Upper lobe of right lung (tissue), 1 donor: ENCODE measurements at places on chromosomes 16 and 17. TPM values are rescaled to one million over a fixed set of nuclear protein-coding genes. Genes with fewer than 3 reads are reported as not detected.

- no peak for DNase-seq
Measured at GRCh38 chr17:38725066-38725465, 5.1 kb upstream of the CISD3 start.

GRCh38 chr16:84699712-84700445 lies at the start of gene USP10:
TSS of gene USP10 (plus strand) at chr16:84700000. CDS start at chr16:84700091, 91 bp downstream.
- DNase-seq, result peak; percentile 91

- no peak for DNase-seq
Measured at GRCh38 chr17:2844416-2844815, 48.2 kb downstream of the RAP1GAP2 start.

DNA sequence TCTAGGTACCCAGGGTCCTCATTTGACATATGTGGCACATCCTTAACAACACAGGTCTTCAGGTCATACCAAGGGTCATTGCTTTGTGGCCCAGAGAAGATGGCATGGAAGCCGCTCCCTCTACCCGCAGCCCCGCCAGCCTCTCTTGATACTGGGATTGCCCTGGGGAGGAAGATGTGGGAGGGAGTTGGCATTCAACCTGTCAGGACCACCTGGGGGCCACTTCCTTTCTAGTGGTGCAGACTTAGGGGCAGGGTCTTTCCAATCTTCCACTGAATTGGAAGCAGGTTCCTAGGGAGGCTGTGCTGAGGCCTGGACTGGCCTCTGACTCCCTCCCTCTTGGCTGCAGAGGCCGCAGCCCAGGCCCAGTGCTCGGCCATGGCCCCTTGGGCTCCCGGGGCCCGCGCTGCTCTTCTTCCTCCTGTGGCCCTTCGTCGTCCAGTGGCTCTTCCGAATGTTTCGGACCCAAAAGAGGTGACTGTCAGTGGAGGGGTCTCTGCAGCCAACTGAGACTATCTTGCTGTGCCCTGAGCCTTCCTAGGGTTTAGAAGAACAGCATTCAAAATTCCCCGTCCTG lies 5.1 kb upstream of the HEXIM1 start:
- DNase-seq, result no peak

GRCh38 chr16:5066511-5066910 lies 755 bp upstream of the C16orf89 start:
- DNase-seq, result no peak

- DNase-seq, result no peak
Measured at GRCh38 chr17:17042384-17042736, at the start of gene MPRIP. TSS of gene MPRIP (plus strand) at chr17:17042457. CDS start at chr17:17042849, 392 bp downstream.

DNA sequence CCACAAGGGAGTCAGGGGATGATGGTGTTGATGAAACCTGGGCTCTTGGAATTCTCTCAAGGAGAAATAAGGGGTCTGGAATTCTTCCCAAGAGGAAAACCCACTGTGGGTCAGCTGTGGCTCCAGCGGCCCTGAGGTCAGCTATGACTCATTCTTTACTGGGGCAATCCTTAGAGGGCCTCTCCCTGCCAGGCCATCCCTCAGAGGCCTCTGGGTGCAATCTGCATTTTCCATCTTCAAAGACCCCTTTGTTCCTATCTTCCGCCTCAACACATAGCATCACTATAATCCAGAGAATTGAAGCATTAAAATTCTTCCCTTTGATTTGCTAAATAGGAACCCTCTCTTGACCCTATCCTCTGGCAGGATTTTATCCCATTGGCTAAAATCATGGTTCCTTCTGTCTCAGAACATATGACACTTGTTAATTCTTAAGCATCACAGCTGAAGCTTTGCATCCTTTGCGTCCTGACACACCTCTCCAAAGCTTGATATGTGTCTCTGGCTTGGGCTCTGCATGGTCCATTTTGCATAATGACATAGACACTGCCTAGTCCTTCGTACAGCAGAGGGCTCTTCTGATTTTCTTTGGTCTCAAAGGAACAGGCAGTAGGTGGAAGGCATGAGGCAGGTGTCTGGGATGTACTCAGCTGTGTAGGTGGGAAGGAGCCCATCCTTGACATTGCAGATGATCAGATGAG lies 4.4 kb upstream of the KRT37 start:
- no peak for DNase-seq

DNA sequence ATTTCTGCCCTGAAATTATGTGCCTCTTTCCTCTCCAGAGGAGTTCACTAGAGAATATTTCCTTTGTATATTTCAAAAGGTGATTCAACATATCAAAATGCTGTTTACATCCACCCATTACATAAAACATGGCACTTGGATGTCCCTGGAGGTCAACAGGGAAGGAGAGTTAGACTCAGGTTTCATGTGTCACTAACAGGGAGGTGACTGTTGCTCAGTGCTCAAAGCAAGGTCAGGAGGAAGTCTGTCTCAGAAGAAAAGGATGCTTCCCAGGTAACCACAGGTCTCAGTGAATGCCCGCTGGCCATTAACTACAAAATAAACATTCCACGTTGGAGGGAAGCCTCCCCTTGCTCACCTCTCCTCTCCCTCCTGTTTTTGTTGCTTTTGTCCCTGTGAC lies 198.6 kb downstream of the AXIN2 start:
- DNase-seq, result no peak

GRCh38 chr17:38590988-38591758 lies 14.6 kb downstream of the SRCIN1 start:
- DNase-seq, result peak; percentile 75

DNA sequence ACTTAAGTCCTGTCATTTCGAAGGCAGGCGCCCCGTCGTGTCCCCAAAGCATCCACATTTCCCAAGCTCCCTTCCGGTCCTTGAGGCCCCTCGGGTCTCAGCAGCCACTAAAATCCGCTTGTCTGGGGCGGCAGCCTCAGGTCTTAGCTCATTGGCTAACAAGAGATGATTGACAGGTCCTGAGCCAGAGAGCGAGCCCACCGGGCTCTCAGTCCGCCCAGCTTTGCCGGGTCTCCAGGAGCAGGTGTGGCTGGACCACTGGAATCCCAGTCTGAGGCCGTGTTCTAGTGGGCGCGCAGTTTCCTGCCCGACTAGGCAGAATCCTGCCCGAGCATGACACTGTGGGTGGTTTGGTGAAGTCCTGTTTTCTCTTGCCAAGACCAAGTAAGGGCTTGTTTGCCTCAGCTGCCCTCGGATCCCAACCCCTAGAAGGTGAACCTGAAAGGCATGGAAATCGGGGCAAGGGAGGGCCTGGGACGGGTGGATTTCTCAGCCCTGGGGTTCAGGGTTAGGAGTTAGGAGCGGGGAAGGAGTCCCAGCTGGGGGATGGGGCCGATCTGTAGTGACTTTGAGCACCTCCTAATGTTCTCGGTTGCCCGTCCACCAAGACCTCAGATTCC lies 42.8 kb downstream of the MRC2 start:
- no peak for DNase-seq

DNA sequence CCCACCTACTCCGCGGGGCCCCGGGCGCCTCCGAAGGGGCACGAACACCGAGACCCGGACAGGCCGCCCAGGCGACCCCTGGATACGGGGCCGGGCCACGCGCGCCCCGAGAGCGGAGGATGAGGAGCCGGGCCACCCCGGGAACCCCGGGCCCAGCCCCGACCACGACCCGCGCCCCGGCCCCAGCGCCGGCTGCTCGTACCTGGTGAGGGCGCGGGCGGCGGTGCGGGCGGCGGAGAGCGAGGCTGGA lies 192 bp downstream of the FASN start:
- no peak for DNase-seq

GRCh38 chr16:52469775-52470174 lies 77.2 kb downstream of the TOX3 start:
- no peak for DNase-seq

- DNase-seq, result peak; percentile 65
Measured at GRCh38 chr17:82941021-82942001, 101.5 kb upstream of the ZNF750 start.

DNA sequence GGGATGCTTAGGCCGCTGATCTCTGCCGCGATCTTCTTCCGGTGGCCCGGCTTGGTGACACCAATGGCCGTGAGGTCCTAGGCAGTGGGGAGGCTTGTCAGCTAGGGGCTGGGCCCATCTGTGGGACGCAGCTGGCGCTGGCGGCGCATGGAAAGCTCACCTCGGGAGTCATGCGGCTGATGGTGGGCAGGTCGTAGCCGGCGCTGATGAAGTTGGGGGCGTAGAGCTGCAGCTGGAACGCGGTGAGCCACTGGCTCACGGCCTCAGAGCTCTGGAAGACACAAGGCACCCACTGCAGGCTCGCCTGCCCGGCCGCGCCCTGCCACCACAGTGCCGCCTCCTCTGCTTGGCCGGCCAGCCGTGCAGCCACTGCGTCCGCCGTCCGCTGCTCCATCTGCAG lies 12.7 kb downstream of the CASKIN1 start:
- DNase-seq, result no peak

DNA sequence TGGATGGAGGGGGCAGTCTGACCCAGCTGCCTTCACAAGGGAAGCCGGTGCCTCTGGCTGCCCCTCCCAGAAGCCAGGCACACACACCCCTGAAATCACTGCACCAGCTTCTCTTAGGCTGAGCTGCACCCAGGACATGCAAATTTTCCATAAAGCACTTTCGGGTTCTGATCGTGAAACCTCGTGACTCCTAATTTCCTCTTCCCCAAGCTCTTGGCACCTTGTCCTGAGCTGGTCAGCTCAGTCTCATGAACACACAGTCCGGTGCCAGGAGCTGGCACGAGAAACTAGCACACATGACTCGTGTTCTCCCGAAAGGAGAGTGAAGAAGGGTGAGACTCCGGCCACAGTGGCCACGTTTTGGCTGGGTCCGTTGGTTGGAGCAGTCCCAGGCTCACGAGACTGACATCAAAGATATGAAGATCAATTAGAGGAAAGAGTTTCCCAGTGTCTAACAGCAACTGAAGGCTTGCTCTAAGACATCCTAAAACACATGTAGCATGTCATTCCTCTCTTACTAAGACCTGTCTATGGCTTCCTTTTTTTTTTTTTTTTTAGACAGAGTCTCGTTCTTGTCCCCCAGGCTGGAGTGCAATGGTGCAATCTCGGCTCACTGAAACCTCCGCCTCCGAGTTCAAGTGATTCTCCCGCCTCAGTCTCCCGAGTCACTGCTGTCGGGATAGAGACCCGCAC lies 9.2 kb upstream of the ABR start:
- DNase-seq, result peak; percentile 91

- no peak for DNase-seq
Measured at GRCh38 chr16:19304750-19305149, 19.2 kb downstream of the CLEC19A start.

DNA sequence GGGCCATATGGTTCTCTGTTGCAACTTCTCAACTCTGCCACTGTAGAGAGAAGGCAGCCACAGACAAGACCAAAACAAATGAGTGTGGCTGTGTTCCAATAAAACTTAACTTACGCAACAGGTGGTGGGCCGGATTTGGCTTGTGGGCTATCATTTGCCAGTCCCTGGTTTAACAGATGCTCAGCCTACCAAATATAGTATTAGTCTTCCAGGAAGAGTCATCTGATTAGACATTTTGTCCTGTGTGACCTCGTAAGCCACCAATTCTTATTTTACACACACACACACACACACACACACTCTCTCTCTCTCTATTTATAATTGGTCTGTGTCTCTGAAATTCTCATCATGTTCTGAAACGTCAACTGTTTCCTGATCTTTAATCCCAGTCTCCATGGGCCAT lies 245.9 kb downstream of the XYLT1 start:
- DNase-seq, result no peak

DNA sequence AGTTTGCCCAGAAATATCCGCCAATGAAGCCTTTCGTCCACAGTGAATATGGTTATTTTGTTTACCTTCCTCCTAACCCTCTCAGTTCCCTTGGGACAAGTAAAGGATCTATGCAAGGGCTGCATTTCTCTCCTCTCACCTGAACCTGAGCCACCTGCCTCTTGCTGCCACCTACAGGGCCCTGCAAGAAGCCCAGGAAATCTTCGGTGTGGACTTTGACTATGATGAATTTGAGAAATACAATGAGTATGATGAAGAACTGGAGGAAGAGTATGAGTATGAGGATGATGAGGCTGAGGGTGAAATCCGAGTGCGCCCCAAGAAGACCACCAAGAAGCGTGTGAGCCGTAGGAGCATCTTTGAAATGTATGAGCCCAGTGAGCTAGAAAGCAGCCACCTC lies 14.0 kb downstream of the SUPT6H start:
- DNase-seq, result no peak

- no peak for DNase-seq
Measured at GRCh38 chr16:84266451-84266850, 26.6 kb upstream of the KCNG4 start.

GRCh38 chr17:4604111-4604644 lies 19.8 kb downstream of the SMTNL2 start:
- DNase-seq, result no peak

DPEP3 gene
- total RNA-seq, result not detected

HOXB5 gene
- total RNA-seq, result 4.4 TPM

RNF43 gene
- 7.5 TPM for total RNA-seq
